ENCODE measurements at places on chromosomes 16 and 17. TPM values are rescaled to one million over a fixed set of nuclear protein-coding genes. Genes with fewer than 3 reads are reported as not detected.

- DNase-seq: peak; percentile 84
Measured at GRCh38 chr16:30805370-30806169, 18.6 kb upstream of the ZNF629 start.

FTO gene
- 47.1 TPM for total RNA-seq

HYDIN gene
- total RNA-seq: 19.7 TPM

DNA sequence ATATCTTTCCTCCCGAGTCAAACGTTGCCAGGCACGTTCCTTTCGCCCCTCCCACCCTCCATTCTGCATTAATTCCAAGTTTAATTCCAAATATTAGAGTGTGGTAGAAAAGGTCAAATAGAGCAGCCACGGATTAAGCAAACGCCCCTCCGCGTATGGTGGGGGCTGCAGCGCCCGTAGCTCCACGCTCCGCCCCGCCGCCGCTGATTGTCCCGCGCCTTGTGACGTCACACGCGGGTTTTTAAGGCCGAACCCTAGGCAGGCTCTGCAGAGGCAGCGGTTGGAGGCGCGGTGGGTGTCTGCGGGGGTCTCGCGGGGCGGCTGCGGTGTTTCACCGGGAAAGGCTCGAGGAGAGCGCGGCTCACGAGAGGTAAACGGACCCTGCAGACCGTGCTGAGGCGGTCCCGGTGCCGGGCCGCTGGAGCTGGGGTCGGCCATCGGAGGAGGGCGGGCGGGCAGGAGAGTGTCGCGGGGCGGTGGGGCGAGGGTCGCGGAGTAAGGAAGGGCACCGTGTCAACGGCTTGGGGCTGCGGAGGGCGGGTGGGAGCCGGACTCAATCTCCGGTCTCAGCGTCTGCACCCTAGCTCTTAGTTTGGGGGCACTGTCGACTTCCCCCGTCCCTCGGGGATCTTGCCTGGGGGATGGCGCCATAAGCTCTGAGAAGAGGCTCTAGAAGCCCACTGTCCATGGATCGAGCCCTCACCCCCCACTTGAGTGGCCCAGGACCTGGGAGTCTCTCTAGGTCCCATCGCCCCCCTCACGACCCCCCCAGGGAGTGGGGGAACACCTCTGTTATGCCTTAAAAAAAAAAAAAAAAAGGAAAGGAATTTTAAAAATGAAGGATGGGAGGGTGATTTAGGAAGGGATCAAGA, at the start of gene ARL4D:
Gene ARL4D, plus strand, starts transcription at position 270 of the 872 bp plus-strand sequence. CDS start 740 bp downstream, outside the sequence.
- peak; percentile 85 for DNase-seq

- no peak for DNase-seq
Measured at GRCh38 chr16:15950161-15950854, 892 bp downstream of the ABCC1 start.

- no peak for DNase-seq
Measured at GRCh38 chr17:29292071-29292991, 1.6 kb downstream of the NUFIP2 start.

GRCh38 chr17:44940768-44941167, 6.8 kb downstream of the KIF18B start:
- DNase-seq: no peak

DNA sequence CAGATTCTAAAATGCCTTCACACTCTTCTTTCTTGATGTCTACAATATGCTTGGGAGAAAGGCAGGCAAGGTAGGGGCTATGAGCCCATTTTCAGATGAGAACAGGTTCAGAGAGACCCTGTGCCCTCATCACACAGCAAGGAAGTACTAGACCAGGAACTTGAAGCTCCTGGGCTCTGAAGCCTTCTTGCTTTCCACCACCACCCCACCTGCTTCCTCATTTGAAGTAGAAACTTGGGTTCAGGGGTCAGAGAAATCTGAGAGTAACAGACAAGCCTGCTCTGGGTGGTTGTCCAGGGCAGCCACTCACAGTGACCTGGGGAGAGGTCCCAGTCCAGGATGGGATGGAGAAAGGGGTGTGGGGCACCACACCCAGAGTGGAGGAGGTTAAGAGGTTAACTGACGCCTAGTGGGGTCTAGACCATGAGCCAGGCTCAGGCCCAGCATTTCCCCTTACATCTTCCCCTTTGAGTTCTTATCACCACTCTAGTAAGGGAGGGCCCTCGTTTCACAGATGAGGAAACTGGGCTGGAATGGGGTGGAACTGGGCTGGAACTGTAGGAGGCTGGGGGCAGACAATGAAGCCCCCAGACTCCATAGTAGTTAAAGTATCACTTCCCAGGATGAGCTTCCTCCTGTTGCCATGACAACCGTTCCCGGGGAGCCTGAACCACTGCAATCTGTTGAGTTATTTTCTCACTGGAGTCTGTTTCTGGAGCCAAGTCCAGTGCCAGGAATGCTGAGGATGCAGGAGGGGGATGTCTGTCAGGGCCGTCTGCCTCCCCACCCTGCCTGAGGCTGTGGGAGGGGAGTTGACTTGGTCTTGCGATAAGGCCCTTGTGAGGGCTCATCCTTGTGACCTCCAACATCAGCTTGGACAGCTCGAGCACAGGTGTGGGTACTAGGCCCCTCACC, 16.2 kb upstream of the PHF12 start:
- no peak for DNase-seq

All from type B pancreatic cell (in vitro differentiated cells).